ENCODE measurements at places on chromosomes 3 and 15. TPM values are rescaled to one million over a fixed set of nuclear protein-coding genes. Genes with fewer than 3 reads are reported as not detected.

The RAD51 gene
- 20.8 TPM for total RNA-seq

The GOLGA6B gene
- total RNA-seq, result not detected

DNA sequence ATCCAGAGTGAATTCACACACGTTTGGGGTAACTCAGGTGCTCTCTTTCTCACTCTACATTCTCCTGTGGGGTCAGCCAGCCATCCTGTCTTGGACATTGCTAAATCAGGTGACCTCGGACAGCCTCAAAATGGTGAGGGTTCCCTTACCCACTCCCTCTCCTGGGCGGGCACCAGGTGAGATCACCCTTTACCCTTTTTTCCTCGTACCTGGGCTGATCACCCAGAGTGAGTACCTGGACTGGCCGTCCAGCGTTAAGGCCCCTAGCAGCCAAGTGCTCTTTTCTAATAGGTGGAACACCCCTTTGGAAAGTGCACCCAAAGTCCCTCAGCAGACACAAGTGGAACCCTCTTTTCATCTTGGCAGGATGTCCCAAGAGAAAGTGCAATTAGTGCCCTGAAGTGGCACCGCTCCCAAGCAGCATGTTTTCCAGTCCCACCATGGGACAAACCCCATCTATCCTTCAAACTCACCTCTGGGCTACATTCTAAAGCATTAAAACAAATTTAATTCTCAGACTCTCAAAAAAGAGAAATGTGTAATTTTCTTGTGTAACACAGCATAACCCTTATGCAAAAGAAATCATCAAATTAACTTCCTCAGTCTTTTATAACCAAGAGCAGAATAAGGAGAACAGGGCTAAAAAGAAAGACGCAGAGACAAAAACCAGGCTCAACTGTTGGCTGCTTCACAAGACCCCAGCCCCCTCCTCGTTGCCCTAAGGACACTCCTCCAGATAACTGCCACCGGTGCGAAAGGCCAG is 20.7 kb downstream of the TRANK1 start:
- no peak for DNase-seq

GRCh38 chr3:172052405-172052804 is 13.0 kb downstream of the FNDC3B start:
- DNase-seq, result no peak

GRCh38 chr3:124429129-124429815 is 301.0 kb upstream of the UMPS start:
- no peak for DNase-seq

The MESP2 gene
- total RNA-seq, result 2.5 TPM

GRCh38 chr3:135125171-135125801 is 330.2 kb downstream of the EPHB1 start:
- peak; percentile 7 for DNase-seq

The ANKUB1 gene
- total RNA-seq, result not detected

The GABRA5 gene
- 0.43 TPM for total RNA-seq

- no peak for DNase-seq
Measured at GRCh38 chr15:52529341-52529924, 753 bp upstream of the MYO5A start.

DNA sequence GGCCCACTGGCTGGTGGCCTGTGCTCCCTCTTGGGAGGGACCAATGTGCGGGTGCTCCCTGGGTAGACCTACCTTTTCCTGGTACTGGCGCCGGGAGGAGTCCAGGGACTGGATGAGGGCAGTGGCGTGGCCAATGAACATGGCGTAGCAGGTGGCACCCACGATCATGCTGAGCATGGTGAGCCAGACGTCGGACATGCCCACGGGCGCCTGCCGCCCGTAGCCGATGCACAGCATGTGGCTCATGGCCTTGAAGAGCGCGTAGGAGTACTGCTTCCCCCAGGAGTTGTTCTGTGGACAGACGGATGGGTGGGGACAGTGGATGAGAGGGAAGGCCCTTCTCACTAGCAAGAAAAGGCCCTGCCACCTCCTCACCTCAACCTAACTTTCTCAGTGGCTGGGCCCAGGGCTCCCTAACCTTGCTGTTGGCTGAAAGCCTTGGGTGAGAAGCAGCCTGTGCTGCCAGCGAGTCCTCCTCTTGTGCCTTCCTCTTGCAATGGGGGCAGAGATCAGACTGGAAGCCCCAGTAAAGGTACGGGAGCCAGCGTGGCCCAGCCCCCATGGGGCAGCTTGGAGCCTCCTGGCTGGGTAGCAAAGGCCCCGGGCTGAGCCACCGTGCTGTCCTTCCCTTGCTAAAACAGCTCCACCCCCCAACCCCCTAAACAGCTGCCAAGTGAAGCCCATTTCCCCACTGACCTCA is 39.1 kb downstream of the HCN4 start:
- DNase-seq, result no peak

The VWA5B2 gene
- total RNA-seq, result not detected

DNA sequence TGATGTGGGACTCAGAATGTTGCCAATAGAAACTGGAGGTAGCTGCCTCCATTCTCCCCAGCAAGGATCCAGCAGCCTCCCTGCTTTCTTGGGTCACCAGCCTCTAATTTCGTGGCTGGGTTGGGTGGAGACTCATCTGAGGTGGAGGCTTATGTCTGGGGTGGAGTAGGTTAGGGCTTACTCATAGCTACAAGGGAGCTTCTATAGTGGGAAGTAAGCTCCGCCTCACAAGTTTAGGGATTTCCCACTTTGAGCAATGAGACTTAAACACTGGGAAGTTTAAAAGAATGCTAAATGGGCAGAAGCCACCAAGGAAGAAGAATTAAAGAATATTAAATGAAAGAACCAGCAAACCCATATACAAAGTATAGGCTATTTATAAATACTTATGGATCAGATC is 63.8 kb downstream of the GJD2 start:
- no peak for DNase-seq

DNA sequence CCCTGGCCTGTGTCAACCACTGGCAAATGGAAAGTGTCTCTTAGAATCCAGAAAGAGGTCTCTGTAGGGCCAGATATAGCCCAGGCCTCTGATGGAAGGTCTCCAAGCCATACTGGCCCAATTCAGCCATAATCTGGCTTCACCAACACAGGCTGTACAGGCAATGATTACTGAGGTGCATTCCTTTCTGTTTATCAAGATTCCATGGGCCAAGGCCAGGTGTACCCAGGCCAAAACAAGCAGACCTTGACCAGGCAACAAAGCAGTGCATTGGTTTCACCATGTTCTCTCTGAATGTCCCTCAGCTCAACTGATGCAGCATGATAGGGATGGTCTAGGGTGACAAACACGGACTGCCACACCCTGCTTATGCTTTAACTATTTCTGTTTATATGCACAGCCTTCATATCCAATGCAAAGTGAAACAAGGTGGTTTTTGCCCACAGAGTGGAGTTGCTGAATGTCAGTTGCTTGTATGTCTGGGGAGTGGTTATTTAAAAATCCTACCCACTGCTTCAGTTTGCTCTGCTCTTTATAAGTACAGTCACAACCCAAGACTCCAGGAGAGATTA is 25.2 kb downstream of the CCNL1 start:
- no peak for DNase-seq

GRCh38 chr3:136249091-136249490 is 1.0 kb upstream of the PCCB start:
- DNase-seq, result no peak

DNA sequence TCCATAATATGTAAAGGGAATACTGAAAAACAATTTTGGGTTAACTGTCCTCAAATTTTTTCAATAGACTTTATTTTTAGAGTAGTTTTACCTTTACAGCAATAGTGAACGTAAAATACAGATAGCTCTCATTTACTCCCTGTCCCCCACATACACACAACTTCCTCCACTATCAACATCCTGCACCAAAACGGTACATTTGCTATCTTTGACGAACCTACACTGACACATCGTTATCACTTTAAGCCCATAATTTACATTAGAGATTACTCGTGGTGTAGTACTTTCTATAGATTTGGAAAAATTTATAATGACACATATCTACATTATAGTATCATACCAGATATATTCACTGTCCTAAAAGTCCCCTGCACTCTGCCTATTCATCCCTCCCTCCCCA is 16.9 kb upstream of the P2RY1 start:
- no peak for DNase-seq

GRCh38 chr3:83011481-83011880 is 1250.0 kb upstream of the GBE1 start:
- no peak for DNase-seq

- DNase-seq, result no peak
Measured at GRCh38 chr3:37024092-37024491, 30.8 kb downstream of the MLH1 start.

- DNase-seq, result no peak
Measured at GRCh38 chr3:190217081-190217480, 96.4 kb upstream of the P3H2 start.

DNA sequence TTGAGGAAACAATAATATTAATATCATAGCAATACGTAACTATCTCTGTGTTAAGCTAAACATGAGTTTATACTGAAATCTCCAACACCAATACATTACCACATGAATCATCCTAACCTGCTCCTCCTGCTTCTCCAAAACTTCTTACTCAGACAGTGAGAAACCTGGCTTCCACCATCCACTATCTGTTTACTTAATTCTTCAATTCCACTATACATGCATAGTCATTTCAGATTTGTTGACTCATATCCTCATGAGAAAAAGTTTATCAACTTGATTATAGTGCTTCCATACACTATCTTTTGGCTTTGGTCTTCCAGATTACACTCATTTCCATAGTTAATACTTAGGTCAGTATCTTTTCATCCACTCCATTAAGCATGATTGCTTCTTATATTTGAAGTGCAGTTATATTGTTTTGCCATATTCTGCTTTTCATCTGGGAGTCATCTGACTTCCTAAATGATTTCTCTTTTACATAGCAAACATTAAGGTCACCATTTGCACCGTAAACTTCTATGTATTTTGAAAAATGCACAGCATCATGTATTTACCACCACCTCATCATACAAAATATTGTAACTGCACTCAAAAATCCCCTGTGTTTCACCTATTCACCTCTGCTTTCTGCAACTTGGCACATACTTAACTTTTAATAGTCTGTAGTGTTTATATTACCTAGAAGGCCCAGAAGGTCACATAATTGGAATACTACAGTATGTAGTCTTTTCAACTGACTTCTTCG is 970.6 kb downstream of the DIPK2A start:
- DNase-seq, result no peak

DNA sequence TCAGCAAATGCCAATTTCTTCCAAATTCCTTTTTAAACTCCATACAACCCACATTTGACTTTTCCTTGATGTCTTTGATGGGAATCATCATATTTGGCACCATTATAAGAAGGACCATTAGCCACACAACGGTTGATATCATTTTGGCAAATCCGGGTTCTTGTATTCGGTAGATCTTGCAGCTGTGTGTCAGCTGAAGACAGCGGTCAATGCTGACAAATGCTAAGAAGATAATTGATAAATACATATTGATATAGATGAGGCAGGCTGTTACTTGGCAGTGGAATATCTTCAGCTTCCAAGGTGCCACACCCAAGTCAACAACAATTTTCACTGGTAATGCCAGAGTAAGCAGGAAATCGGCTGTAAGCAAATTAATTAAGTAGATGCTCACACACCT is 4.2 kb downstream of the GPR171 start:
- DNase-seq, result no peak

The ULK3 gene
- 20.2 TPM for total RNA-seq

The PSTPIP1 gene
- not detected for total RNA-seq

GRCh38 chr15:92899601-92899947 is 550 bp upstream of the CHD2 start:
- DNase-seq, result no peak

GRCh38 chr3:178907081-178907480 is 164.5 kb downstream of the ZMAT3 start:
- DNase-seq, result no peak

DNA sequence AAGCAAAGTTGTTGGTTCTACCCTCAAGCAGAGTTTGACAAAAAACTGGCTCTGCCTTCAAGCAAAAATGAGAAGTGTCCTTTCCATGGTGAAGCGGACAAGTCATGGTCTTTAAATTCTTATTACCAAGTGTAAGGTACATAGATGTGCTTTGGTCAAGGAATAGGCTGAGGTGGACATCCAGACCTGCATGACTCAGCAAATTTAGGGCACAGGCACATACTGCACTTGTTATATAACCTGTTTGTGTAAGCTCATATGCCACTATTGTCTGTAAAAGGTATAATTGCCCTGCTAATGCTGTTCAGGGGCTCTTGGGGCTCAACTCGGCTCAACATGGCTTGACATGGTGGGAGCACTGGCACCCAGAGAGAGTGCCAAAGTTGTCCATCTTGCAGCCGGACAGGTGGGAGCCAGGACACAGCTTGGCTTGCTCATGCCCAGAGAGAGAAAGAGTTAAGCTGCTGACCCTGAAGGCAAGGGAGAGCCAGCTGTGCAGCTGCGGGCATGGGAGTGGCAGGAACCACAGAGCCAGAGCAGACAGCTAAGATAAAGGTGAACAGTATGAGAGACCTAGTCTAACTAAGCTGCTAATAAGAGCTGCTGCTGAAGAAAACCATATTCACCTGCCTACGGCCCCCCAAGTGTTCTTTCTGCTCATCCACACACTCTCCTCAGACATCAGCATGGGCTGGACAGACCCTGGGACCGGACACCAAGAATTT is 17.7 kb downstream of the MCCC1 start:
- DNase-seq, result no peak

The PDZRN3 gene
- 0.22 TPM for total RNA-seq

The HIGD2B gene
- not detected for total RNA-seq

DNA sequence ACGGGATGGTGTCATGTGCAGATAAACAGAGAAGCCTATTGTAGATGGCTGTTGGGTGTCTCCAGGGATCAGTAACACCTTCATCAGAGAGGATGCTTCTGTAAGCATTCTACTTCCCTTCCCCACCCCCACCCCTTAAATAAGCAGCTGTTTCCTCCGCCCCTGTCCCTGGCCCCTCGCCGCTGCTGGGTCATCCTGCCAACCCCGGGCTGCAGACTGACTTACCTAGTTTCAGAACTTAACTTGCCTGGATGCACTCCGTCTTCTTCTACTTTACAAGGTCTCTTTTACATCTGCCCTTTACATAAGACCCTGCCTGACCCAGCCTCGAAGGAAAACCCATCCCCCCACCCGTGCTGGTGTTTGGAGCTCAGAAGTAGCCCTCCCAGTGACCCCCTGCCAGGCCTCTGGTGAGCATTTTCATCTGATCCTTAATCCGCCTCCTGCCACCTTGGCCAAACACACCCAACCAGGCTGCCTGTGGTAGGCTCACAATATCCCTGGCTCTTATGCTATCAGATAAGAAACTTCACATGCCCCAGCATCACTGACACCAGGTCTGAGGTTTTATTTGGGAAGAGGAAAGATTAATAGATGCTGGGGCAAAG is 103.0 kb upstream of the HES1 start:
- no peak for DNase-seq

The FOXL2 gene
- 1.5 TPM for total RNA-seq

The FBXO22 gene
- total RNA-seq, result 42.5 TPM

DNA sequence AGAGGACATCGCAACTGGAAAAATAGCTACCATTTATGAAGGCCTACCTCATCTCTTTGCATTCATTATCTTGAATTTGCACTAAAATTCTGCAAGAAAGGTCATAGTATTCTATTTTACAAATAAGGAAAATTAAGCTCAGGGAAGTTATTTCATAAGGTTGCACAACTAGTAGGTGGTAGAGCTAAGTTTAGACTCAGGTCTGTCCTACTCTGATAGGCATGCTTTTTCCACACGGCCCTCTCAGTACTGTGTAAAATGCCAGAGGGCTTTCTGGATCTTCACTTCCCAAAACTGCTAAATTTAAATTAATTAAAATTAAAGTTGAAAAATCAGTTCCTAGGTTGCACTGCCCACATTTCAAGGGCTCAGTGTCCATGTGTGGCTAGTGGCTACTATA is 18.3 kb downstream of the MAP2K1 start:
- no peak for DNase-seq

Data from epithelial cell of proximal tubule (primary cell).